ENCODE measurements at places on chromosomes 3 and 15.

DNA sequence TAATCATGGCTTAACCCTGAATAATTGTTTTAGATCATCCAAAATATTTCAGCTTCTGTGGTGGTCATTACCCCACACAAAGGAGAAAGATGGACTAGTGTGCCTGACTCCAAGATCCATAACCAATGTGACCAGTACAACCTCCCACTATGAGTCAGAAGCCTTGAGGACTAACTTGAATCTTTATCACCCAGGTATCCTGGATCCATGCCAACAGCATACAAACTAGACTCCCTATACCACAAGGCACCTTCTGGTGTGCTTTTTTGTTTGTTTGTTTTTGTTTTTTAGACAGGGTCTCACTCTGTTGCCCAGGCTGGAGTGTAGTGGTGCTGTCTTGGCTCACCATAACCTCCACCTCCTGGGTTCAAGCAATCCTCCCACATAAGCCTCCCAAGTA, 317.7 kb downstream of the VPS13C start:
- DNase-seq, result no peak

DNA sequence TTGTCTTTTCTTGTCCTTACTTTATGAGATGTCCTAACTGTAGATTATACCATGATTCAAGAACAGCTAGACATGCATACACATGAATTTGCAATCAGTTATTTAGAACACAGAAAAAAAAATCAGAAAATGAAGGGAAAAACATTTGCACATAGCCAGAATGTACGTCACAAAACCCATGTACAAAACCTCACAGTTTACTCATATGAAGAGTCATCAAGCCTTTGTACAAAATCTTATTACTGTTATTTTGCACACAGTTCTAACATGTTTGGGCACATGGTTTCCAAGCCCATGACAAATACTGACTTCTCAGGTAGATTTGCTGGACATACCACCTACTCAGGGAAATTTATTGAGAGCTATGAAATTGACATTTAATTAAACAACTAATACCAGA, 48.2 kb downstream of the MAP3K13 start:
- no peak for DNase-seq

- no peak for DNase-seq
These were observed 264 bp upstream of the CMTM6 start for GRCh38 chr3:32502946-32503286.

DNA sequence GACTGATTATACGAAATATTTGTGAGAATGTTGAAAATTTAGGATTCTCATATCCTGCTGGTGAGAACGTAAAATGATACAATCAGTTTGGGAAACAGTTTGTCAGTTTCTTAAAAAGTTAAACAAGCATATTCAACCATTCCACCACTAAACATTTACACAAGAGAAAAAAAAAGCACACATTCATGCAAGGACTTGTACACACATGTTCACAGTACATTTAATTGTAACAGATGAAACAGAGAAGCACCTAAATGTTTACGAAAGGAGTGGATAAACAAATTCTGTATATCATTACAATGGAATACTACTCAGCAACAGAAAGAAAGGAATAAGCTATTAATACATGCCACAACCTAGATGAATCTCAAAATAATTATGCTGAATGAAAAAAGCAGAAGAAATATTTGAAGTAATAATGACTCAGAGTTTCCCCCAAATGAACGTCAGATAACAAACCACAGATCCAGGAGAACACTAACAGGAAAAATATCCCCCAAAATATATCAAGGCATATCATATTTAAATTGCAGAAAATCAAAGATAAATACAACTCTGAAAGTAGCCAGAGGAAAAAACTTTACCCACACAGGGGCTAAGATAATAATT, 14.3 kb downstream of the ANKRD28 start:
- DNase-seq, result no peak

GRCh38 chr3:140906785-140907184, 34.9 kb upstream of the SLC25A36 start:
- no peak for DNase-seq

- DNase-seq, result no peak
These were observed 31.0 kb upstream of the ATOSA start for GRCh38 chr15:52710050-52710707.

DNA sequence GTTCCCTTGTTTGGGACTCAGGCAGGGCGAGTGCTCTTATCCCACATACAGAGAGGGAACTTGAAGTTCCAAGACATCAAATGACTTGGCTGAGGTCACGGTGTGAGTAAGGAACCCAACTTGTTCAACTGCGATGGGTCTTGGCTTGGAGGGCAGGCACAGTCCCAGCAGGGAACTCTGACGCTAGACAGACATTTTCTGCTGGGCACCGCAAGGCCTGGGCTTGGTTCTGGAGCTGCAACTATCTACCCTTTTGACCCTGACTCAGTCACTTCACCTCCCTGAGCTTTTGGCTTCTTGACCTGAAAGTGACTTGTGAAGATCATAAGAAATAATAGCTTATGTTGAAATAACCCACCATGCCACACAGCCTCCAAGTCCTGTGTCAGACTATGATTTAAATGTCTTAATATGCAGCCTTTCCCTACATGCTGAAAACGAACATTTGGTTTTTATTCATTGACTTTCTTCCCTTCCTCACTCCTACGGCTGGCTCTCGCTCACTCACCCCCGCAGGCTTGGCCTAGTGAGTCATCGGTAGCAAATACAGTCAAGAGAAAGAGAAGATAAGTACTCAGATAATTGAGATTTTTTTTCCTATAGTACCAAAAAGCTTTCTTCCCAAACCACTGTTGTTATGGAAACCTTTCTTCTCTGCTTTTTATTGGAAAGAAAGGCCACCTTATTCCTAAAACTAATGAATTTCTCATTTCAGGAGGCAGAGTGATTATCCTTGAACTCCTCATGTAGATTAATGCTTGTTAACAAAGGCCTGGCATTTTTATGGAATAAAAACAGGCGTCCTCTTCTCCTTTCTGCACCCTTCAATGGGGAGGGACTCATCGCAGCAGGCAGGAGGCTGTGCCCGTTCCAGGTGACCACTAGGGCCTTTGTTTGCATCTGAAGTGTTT, 178.4 kb downstream of the ATP10A start:
- no peak for DNase-seq

Data from cerebellar cortex (tissue), 1 donor.